ENCODE measurements at places on chromosomes 4 and X.
A peak's percentile ranks its signal among the peaks of the same experiment; 100 is the strongest.

GRCh38 chrX:6930307-6930849, 217.1 kb upstream of the STS start:
- DNase-seq: no peak

DNA sequence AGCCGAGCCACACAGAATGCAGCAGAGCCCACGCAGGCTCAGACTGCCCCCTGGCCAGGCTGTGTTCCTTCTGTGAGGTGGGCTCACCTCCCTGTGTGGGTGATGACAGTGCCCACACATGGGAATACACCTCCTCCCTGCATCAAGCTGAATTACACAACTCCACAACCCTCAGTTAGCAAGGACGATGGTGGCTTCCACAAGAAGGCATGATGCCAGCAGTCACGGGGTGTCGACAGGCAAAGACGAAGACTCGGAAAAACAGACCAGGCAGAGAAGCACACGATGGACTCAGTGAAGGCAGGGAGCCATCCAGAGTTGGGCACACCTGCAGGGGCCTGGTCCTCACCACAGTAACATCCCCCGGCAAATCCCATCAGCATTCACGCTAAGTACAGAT, 12.1 kb downstream of the LETM1 start:
- peak; percentile 68 for DNase-seq

DNA sequence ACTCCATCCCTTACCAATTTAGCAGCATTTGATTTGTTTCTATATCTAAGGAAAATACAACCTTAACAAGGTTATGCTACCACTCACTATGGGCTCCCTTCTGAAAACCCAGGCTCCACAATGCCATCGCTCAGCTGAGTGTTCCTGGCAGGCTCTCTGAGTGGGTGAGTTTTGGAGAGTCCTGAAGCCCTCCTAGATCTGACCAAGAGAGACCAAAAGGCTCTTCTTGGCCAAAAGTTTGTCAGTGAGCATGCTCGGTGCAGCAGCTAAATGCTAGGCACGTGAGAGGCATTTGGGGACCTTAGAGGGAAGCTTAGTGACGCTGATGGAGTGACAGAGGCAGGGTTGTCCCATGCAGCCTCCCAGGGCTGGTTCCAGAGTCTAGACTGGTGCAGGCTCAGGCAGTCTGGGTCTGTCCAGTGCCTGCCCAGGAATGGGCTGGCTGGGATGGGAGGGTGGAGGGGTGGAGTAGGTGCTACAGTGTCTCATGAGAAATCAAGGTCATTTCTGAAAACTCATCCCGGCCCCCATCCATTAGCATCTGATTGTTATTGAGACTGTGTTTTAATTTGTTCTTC, 346.8 kb downstream of the NR3C2 start:
- DNase-seq: no peak

GRCh38 chr4:144948009-144948408, 150.0 kb downstream of the ANAPC10 start:
- DNase-seq: no peak

GRCh38 chrX:68462653-68463052, 29.4 kb upstream of the OPHN1 start:
- no peak for DNase-seq

DNA sequence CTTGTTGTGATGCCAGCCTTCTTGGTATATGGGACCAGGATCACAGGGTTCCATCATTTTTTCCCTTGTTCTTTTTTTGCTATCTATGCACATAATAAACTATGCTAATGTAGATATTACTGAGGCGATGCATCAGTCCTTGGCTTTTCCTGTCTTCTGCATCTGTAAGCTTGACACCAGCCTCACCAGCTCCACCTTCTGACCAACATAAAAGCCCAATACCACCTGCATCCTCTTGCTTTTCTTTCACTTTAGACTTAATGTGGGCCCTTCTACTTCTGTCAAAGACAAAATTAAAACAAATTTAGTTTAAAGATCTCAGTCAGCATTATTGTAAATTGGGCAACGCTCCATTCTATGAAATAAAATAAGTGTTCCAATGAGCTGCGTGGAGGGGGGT, 1718.8 kb upstream of the PCDH10 start:
- no peak for DNase-seq

GRCh38 chrX:67731061-67731460, 187.2 kb downstream of the AR start:
- no peak for DNase-seq

DNA sequence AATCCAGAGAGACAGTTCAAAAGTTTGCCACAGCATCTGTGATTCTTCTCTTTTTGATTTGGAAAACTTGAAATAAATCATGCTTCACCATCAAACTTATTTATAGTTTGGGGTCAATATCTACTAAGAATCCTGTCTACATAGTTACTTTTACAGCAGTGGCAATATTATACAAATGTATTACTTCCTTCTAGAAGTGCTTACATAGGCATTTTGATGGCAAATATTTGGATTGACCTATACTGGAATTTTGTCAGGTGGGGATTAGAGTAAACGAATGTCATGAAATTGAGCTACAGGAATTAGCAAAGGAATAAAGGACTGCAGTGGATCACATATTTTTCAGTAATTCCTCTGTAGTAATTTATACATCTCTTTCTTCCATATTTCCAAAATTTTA, 1885.5 kb upstream of the ADGRL3 start:
- no peak for DNase-seq

DNA sequence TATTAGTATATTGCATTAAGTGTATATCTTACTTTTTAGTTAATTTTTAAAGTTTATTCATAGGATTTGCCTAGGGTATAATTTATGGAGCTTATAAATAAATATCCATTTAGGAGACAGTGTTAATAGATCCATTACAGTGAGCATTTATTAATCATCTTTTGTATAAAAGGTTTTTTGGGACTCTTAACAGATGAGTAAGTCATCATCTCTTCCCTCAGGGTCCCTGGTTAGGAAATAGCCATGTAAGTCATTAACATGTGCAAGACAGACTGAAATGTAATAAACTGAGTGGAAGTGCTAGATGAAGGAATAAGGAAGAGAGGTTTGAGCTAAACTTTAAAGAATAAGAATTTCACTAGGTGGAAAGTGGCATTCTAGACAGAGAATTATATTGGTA, 69.2 kb downstream of the PAQR3 start:
- no peak for DNase-seq

- DNase-seq: no peak
Observed at GRCh38 chr4:140121646-140122045, 32.3 kb downstream of the MAML3 start.

GRCh38 chr4:109128589-109128988, 173.9 kb downstream of the COL25A1 start:
- no peak for DNase-seq
